ENCODE measurements at places on chromosomes 7 and 10.

- DNase-seq: no peak
Measured at GRCh38 chr10:128063736-128064107, 62.5 kb downstream of the MKI67 start.

GRCh38 chr7:151086802-151087244, 548 bp downstream of the AGAP3 start:
- DNase-seq: no peak

GRCh38 chr10:89114846-89115625, 92.1 kb downstream of the CH25H start:
- no peak for DNase-seq

DNA sequence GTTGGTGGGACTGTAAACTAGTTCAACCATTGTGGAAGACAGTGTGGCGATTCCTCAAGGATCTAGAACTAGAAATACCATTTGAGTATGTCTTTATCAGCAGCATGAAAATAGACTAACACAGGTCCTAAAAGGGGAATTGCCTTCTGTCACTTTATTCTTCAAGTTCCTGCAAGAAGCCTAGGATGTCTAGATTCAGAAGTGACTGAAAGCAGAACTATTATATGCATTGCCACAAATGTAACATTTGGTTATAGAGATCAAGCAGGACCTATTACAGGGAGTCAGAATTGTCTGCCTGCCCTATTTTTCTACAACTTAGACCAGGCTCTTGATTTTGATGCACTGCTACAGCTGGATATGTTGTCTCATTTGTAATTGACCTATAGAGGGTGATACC, 364.7 kb downstream of the SORCS1 start:
- no peak for DNase-seq

DNA sequence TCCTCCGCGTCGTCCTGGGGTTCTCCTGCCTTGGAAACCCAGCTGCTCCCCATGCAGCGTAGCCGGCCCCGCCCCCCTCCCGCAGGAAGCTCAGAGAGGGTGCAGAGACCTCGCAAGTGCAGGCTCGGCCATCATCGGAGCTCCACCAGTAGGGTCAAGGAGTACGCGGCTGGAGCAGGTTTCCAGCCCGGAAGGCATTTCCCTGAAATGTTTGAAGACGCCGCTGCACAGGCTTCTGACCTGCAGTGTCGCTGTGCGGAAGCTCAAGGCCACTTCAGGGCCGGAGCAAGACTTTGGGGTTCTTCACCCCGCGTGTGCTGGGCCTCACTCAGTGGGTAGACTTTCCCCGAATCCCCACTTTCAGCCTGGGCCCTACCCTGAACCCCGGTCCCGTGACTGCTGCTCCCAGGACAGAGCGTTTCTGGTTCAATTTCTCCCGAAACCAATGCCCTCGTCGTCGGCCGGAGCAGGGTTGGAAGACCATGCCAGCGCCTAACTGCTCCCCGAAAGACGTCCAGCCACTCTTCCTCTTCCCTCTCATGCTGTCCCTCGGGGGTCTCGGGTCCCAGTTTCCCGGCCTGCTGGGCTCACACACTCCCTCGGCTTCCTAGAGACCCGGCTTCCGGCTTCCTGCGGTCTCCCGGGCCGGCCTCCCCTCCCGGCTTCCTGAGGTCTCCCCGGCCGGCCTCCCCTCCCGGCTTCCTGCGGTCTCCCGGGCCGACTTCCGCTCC, 52.1 kb downstream of the INSIG1 start:
- no peak for DNase-seq

DNA sequence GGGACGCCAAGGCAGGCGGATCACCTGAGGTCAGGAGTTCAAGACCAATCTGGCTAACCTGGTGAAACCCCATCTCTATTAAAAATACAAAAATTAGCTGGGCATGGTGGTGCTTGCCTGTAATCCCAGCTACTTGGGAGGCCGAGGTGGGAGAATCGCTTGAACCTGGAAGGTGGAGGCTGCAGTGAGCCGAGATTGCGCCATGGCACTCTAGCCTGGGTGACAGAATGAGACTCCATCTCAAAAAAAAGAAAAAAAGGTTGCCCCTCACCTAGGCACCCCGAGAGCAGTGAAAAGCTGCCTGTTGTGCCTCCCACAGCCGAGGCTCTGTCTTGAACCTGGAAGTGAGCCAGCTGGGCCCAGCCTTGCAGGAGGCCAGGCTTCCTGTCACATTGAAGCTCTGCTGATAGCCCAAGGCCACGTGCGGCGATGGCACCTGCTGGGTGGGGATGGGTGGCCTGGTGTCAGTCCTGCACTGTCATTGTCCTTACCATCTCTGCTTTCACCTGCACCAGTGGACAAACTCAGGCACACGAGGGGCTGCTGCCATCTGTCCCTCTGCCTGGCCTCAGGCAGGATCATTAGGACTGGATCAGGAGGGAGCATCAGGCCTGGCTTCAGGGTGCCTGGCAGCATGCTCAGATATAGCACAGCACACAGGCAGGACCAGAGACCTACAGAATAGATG, 37.8 kb downstream of the DNAJB12 start:
- no peak for DNase-seq

- no peak for DNase-seq
Measured at GRCh38 chr10:113573368-113573767, 20.5 kb downstream of the HABP2 start.

DNA sequence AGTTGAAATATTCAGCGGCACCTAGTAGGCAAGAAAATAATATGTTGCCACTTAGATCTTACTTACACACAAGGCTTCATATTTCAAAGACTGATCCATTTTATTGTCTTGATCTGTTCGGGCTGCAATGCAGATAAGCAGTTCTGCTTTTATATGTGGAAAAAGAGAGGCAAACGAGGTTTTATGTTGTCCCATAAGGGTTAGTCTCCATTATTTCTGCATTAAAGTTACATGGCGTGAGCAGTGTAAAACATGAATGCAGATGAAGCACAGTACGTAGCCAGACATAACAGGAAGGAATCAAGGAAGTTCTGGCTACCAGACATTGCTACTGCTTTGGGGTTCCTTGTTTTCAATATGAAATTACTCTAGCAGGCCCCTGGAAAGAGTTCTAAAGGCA, 224.8 kb downstream of the BBS9 start:
- no peak for DNase-seq

GRCh38 chr7:131104596-131105293, 222.9 kb upstream of the MKLN1 start:
- no peak for DNase-seq

GRCh38 chr7:27248911-27249723, 6.5 kb downstream of the EVX1 start:
- no peak for DNase-seq

DNA sequence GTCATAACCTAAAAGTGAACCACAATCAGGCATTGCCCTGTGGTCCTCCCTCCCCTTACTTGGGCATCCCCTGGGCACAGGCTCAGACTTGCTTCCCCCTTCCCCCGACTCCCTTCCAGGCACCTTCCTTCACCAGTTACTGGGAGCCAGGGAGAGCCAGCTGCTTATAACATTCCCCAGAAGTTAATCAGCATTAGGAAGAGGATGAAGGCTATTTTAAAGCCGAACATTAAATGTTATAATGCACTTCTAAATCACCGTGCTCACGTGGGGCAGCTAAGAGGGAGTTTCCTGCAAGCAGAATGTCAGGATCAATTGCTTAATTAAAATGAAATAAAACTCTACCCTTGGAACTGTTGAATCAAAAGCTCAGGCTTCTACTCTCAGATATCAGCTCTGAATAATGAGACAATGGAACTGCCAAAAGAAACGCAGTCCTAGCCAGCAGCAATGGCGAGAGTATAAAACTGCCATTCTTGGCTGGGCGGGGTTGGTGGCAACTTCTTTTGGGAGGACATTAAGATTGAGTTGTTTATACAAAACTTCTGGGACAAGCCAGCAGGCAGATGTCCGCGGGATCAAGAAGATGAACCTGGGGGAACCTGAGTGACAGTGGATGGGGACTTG, 169.5 kb downstream of the FANK1 start:
- no peak for DNase-seq

GRCh38 chr10:4201866-4202825, 417.1 kb upstream of the KLF6 start:
- DNase-seq: no peak

GRCh38 chr10:98365406-98366061, 49.4 kb downstream of the PYROXD2 start:
- no peak for DNase-seq

DNA sequence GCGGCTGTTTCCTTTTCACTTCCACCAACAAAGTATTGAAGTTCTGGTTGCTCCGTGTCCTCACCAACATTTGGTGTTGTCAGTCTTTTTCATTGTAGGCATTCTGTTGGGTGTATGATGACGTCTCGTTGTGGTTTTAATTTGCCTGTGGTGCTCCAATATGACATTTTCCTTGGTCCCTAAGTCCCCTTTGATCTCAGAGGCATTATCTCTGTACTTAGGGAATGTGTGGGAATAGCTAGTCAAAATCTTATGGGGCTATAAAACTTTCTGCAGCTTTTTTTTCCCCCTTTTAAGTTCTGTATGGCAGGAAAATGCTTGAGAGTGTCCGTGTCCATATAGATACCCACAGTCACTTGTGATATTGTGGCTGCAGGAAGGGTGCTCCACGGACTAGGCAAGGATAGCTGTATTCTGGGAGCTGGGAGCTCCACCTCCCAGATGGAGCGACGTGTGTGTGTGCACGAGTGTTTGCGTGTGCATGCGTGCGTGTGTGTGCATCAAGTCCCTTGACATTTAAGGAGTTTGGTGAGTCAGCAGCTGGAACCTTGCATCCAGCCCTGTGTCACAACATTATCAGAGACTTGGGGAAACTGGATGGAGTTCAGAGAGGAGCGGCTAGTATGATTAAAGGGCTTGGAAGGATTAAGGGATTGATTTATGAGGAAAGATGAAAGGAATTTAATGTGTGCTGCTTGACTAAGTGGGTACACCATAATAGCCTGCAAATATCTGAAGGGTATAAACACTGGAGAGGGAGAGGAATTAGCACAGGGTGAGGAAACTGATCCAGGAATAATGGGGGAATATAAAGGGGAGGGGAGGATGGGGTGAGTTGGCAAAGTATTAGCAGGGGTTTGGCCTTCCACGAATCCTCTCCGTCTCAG, 66.8 kb downstream of the LRMDA start:
- no peak for DNase-seq

GRCh38 chr10:73095481-73096021, 1.1 kb downstream of the P4HA1 start:
- peak; percentile 65 for DNase-seq

GRCh38 chr10:110413049-110413783, 84.5 kb upstream of the DUSP5 start:
- DNase-seq: no peak

- DNase-seq: no peak
Measured at GRCh38 chr7:70693321-70693685, 438.6 kb upstream of the GALNT17 start.

GRCh38 chr7:91656541-91657482, 223.7 kb downstream of the MTERF1 start:
- no peak for DNase-seq

- DNase-seq: no peak
Measured at GRCh38 chr10:114499116-114499515, 94.8 kb upstream of the AFAP1L2 start.

GRCh38 chr10:91317541-91317940, 92.6 kb upstream of the HECTD2 start:
- DNase-seq: no peak

DNA sequence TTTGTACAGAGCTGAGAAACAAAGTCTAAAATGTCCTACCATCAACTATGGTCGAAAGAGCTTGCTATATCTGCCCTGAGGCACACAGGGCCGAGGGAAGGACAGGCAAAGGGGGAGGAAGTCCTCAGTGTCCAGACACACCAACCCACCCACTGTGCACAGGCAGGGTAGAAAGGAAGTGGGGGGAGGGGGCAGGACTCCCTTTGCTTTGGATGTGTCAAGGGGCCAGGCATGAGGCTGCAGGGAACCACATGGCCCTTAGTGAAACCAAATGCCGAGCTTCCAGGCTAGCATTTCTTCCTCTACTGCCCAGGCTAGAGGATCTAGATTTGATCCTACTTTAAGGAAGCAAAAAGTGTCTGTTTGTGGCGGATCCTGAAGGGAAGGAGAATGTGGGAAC, 28.6 kb downstream of the KCNH2 start:
- peak; percentile 14 for DNase-seq

DNA sequence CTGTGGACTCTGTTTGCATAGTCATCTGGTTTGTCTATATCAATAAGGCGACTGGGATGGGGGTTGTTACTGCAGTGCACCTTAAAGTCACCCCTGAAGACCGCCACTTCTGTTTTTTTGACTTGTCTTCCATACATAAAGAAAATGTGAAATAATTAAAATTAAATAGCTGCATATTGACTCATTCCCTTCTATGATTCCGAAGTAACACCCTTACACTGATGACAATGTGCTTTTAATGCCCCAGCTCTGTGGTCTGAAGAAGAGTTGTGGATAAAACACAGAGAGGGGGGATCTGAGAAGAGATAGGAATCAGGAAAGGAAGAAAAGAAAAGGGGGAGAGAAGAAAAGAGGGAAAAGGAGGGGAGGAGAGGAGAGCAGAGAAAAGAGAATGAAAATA, 796.9 kb upstream of the MBL2 start:
- DNase-seq: no peak

- DNase-seq: no peak
Measured at GRCh38 chr10:108631332-108631731, 1292.0 kb downstream of the XPNPEP1 start.

DNA sequence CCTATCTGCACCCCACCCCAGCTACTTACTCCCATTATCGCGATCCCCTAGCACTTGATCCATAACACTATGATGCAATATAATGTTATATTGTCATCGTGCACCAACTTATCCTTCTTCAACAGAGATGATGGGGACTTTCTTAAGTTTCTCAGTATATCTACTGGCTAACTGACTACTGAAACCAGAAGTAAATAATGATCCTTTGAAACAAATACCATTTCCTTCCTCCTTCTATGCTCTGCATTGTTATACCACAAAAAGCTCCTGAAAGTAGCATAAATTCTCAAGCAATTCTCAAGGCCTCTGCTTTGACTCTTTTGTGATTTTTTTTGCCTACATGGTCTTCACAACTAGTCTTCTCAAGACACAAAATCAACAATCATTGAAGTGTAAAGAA, 68.9 kb downstream of the HTR7 start:
- DNase-seq: no peak

DNA sequence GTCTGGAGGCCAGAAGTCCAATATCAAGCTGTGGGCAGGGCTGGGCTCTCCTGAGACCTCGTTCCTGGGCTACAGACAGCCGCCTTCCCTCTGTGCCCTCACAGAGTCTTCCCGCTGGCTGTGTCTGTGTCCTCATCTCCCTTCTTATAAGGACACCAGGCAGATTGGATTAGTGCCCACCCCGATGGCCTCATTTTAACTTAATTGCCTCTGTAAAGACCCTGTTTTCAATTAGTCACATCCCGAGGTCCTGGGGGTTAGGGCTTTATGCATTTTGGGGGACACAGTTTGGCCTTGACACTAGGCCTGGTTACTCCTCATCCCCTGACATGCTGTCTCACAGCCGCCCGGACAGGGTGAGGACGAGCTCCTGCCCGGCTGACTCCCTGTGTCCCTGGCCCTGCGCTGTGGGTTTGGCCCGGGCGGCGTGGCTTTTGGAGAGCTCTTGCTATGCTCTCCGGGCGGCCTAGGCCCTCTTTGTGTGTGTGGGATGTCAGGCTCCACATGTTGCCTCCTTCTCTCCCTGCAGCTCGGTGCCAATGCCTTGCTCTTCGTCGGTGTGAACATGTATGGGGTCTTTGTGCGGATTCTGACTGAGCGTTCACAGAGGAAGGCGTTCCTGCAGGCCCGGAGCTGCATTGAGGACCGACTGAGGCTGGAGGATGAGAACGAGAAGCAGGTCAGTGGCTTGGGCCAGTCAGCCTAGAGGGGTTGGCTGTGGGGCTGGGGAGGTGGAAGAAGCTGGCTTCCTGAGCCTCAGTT, 18.2 kb downstream of the ADCY1 start:
- DNase-seq: no peak
